Left renal pelvis (tissue), 4 donors: ENCODE measurements at places on chromosomes 12 and 14. TPM values are rescaled to one million over a fixed set of nuclear protein-coding genes. Genes with fewer than 3 reads are reported as not detected.

The PRICKLE1 gene
- polyA plus RNA-seq, result 62.4 TPM

DNA sequence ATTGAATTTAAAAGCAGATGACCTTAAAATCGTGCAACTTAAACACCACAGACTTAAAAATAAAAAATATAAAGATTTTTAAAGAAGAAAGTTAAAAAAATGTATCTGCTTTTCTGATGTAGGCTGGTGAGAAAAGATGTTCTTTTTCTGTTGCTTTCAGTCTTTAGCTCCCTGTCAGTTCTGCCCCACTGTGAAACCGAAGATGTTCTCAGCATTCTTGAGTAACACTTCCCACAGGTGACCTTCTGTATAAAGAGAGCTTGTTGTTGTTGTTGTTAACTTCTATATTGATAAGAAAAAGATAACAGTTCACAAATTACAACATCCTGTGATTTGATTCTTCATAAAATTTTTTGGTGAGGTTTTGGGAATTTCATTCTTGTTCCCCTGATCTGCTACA is 377.9 kb upstream of the RGS6 start:
- no peak for DNase-seq

The KRT83 gene
- not detected for polyA plus RNA-seq

The KCNA5 gene
- polyA plus RNA-seq, result 1.9 TPM

DNA sequence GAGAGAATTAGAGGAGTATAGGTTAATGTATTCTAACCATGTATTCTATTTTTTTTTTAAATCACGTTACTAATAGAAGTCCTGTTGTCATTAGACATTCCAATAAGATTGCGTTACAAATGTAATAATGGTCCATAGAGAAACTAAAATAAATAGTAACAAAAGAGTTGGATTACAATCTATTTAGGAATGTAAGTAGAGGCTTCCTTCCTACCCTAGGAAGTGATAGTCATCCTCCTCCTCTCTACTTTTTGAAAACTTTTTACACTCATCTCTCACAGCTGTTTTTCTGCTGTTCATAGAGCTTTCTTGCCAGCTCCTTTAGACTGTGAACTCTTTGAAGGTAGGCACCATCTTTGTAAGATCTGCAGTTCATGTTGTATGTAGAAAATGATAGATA is 23.6 kb downstream of the TRHDE start:
- no peak for DNase-seq

- no peak for DNase-seq
These were observed 27.8 kb downstream of the LRTM2 start for GRCh38 chr12:1848146-1848545.

GRCh38 chr12:112261559-112261958 is 120.7 kb downstream of the HECTD4 start:
- DNase-seq, result no peak

The LPCAT3 gene
- polyA plus RNA-seq, result 67.5 TPM

DNA sequence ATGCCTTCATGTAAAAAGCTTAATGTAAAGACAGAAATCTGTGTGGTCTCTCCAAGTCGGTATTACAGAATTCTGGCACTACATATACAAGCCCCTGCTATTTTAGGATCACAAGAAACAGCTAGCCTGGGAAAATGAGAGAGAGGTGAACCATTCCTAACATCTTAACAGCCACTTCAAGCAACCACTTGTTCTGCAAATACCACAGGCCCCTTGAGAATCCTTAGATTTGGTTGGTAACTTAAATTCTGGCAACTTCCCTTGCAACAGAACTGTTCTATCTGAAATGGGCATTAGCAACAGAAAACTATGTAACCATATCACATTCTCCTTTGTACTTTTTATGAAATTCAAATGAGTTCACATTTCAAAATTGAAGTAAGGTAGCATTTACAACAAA is 68.5 kb downstream of the SPPL3 start:
- no peak for DNase-seq

The BRMS1L gene
- polyA plus RNA-seq, result 20.8 TPM

The MGAT2 gene
- 8.1 TPM for polyA plus RNA-seq

DNA sequence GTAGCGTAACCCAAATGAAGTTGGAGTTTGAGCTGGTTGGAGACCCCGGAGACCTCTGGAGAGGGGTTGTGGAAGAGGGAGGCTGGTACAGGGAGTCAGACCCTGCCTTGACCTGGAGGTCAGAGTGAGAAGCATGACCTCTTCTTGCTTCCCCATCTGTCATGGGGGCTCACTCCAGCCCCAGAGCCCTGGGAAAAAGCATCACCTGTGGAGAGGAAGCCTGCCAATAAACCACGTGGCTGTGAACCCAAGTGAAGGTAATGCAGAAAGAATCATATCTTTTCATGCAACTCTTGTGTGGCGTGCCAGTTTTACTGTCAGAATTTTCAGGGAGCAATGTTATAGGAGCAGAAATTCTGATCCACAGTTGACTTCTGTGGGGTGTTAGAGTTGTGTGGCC is 178.5 kb upstream of the PRICKLE1 start:
- no peak for DNase-seq

DNA sequence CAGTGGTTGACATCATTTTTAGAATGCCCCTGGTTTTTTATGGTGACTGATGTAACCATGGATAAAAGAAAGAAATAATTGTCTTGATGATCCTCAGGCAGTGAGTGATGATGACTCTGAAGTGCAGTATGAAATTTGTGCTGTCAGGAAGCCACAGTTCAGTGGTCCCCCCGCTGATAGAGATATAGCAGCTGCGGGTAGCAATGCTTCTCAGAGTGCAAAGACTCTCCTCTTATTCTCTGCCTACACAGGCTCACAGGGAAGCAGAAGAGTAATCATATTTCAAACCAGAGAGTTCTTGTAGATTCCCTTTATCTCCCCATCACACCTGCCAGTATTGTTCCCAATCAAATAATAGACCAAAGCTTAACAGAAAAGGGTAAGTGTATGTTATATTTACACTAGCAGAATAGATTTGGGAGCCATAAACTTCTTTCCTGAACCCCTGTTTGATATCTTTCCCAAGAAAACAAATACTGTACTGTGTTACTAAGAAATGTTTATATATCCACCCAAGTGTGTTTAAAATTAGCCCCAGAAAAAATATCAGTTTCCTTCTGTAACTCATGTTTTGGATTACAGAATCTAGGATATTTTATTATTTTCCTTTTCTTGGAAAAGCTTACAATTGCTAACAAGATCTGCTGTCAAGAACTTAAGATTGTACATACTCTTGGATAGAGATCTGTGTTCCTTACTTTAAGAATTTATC is 1817.4 kb upstream of the FLRT2 start:
- no peak for DNase-seq

The TEX52 gene
- 2.6 TPM for polyA plus RNA-seq

- no peak for DNase-seq
These were observed 12.2 kb upstream of the KRT86 start for GRCh38 chr12:52262286-52262685.

The STYK1 gene
- polyA plus RNA-seq, result 0.10 TPM

DNA sequence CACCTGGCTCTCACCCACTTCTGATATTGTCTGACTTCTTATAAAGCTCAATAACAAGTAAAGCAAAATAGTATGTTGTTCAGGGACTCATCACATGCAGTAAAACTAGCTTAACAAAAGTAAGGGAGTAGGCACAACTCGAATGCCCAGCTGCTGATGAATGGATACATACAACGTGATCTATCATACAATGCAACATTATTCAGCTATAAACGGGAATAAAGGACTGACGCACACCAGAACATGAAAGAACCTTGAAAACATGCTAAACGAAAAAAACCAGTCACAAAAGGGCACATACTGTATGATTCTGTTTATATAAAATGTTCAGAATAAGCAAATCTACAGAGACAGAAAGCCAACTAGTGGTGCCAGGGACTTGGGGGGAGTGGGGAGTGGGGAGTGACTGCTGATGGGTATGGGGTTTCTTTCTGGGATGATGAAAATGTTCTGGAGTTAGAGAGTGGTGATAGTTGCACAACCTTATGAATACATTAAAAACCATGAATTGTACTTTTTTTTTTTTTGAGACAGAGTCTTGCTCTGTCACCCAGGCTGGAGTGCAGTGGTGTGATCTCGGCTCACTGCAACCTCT is 11.1 kb downstream of the PLBD2 start:
- DNase-seq, result no peak

DNA sequence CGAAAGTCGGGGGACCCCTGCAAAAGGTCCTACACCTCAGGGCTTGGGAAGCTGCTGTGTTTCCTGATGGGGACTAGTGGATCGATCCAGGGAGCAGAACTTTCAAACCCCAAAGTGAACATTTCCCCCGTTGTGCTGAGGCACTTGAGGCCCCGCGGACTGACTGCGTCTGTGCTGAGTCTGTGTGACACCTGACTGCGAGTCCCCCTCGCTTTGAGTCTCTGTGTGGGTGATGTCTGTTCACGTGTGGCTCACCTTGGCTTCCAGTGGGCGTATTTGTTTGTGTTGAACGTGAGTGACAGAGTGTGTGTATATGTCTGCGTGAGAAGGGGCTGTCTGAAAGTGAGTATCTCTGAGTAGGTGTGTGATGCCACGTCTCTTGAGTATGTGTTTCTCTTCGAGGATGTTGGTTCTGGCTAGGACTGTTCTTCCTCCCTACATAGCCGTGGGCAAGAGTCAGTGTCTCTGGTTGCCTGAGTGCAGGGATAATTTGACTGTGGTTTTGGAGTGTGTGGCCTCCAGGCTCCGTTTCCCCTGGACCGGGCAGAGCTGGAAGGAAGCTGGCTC is 1.3 kb downstream of the TEAD4 start:
- DNase-seq, result no peak

DNA sequence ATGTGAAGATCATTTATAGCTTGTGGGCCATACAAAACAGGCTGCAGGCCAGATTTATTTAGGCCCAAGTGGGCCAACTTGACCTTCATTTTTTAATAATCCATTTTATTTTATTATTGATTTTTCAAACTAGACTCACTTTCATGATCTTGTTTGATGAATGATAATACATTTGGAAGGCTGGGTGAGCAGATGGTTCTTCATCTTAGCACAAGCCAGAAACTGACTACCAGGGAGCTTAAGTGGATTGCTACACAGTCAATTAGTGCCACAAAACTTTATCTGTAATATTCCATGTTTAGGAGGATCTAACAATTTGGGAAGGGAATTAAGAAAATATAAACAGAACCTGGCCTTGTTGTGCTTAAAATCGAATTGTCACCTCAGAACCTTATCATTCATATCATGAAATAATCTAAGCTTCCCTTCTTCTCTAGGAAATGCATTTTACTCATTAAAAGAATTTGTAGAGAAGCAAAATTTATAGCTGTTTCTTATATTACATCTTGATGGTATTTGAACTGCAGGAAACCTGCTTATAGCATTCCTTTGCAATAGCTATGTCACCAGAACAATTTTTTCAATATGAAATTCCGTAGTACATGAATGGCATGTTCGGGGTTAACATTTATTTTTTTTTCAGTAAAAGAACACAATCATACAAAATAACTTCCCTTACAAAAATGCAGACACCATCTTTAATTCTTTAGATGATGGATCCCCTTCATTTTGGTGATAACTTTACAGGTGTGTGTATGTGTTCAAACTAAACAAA is 62.0 kb upstream of the CSRP2 start:
- no peak for DNase-seq

The NOPCHAP1 gene
- 12.3 TPM for polyA plus RNA-seq

GRCh38 chr12:88816201-88816600 is 235.9 kb upstream of the KITLG start:
- no peak for DNase-seq

The GLIPR1L1 gene
- not detected for polyA plus RNA-seq

GRCh38 chr12:109501299-109501698 is 23.9 kb downstream of the UBE3B start:
- DNase-seq, result no peak

The PKP2 gene
- 24.5 TPM for polyA plus RNA-seq

The TPPP2 gene
- 2.6 TPM for polyA plus RNA-seq

The AICDA gene
- 0.36 TPM for polyA plus RNA-seq

DNA sequence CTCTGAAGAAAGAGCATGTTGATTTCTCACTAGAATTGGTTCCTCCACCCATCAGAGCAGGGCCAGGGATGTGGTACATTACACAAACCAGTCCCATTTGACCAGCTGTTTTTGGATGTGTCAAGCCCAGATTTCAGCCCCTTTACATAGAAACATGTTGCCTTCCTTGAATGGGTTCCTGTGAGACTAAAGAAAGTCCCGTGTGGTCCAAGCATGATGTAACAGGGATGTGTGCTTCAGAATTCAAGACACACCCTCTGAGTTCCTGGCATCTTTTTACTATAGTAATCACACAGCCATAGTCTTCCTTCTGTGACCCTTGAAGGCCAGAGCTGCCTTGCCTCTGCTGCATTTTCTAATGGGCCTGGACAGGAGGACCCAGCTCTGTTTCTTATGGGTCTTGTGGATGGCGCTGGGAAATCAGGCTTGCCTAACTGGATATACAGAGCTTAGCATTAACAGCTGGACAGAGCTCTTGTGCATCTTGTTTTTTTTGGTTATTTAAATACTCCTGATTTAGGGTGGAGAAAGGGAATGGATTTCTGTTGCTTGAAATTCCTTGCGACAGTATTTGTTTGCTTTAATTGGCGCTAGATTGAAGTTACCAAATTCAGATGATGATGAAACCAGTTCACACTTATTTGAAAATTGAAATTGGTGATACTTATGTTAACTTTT is 341.0 kb downstream of the ZFP36L1 start:
- DNase-seq, result no peak

- DNase-seq, result peak; percentile 16
These were observed 12.4 kb downstream of the BEST3 start for GRCh38 chr12:69686731-69687130.

- DNase-seq, result no peak
These were observed 6.7 kb upstream of the MLEC start for GRCh38 chr12:120680165-120680738.

GRCh38 chr14:20848316-20848954 is 42.8 kb upstream of the RNASE3 start:
- no peak for DNase-seq

DNA sequence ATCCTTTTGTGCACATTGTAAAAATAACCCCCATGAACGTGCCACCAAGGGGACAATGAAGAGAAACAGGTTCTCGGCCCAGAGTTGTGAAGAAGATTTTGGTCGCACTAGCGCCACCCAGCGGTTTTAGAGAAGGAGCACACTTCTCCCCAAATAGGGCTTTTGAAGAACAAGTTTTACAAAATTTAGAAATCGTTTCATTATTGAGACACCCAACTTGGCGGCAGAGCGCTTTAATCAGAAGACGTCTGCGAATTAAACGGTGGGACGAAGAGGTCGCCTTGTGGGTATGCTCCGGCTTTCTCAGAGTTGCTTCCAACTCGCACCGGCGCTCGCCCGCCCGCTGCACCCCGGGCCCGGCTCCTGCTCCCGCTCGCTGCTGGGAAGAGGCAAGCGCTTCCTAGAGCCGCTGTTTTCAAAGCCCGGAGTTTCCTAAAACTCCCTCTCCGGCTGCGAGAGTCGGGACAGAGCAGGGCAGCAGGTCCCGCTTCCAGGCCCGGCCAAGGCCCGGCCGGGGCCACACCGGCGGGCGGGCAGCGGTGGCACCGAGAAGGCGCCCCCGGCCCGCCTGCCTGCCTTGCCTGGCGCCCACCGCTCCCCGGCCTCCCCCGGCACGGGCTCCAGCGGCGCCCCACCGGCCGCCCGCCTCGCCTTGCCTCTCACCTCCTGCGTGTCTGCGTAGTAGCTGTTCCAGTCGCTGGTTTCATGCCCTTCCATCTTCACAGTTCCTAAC is 645 bp downstream of the FOXA1 start:
- no peak for DNase-seq

- no peak for DNase-seq
These were observed 76.4 kb upstream of the FAR2 start for GRCh38 chr12:29072631-29073030.
